Bronchus fibroblast of lung (primary cell): ENCODE measurements at places on chromosomes 2 and 18. TPM values are rescaled to one million over a fixed set of nuclear protein-coding genes. Genes with fewer than 3 reads are reported as not detected.

PARD3B gene
- 1.2 and 2.5 TPM in 2 replicates for total RNA-seq

POTEF gene
- not detected in 2 replicates for total RNA-seq

HOXD1 gene
- total RNA-seq = not detected in 2 replicates

CYP27A1 gene
- total RNA-seq = 14.6 and 15.9 TPM in 2 replicates

KCNK3 gene
- total RNA-seq = not detected in 2 replicates

LYG2 gene
- total RNA-seq = not detected in 2 replicates

PCARE gene
- total RNA-seq = not detected in 2 replicates

CFAP65 gene
- total RNA-seq = not detected in 2 replicates

SNX17 gene
- 148 and 149 TPM in 2 replicates for total RNA-seq

RAD51AP2 gene
- under 0.01 TPM in 1 of 2 replicates, not detected in the other for total RNA-seq

DUSP11 gene
- total RNA-seq = 20.8 TPM in 2 replicates

NCL gene
- total RNA-seq = 96.0 and 105 TPM in 2 replicates

CGREF1 gene
- total RNA-seq = 1.5 and 2.2 TPM in 2 replicates

DCC gene
- total RNA-seq = 0.15 and 0.17 TPM in 2 replicates

PLGLB1 gene
- not detected in 2 replicates for total RNA-seq
